Ovary (tissue), 10 donors: ENCODE measurements at places on chromosomes 3 and 15. TPM values are rescaled to one million over a fixed set of nuclear protein-coding genes. Genes with fewer than 3 reads are reported as not detected.

C2CD4B gene
- 0.23 TPM for polyA plus RNA-seq

CNTN6 gene
- polyA plus RNA-seq: 0.04 TPM

CD96 gene
- polyA plus RNA-seq: 0.41 TPM

TEX55 gene
- polyA plus RNA-seq: not detected

MLH1 gene
- 44.3 TPM for polyA plus RNA-seq

GRCh38 chr15:47624503-47624902, 92.8 kb upstream of the SEMA6D start:
- no peak for DNase-seq

GRCh38 chr3:54901906-54902685, 25.8 kb downstream of the LRTM1 start:
- DNase-seq: no peak

DNA sequence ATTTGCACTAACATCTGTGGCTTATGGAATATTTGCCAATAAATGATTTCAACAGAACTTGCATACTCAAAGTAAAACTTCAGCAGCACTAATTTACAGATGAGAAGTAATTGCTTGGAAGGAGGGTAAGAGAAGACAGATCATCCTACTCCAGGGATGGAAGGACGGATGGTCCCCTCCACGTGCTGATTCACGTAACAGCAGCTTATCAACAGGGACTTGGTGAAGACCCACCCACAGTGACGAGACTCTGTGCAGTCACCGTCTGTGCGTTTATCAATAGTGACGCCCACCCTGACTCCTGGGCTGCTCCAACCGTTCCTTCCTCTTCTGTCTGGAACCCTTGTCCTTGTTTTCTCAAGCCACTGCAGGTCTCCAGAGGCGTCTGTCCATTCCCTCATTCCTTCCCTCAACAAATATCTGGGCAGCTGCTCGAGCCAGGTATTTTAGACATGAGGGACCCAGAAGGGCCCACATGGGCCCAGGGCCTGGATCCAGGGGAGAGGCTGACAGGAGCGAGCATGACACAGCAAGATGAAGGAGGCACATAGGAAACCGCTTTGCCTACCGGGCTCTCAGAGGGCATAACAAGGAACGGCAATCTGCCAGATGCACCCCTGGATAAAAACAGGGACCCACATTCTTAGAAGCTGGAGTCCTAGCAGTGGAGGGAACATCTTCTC, 33.3 kb downstream of the PCSK6 start:
- DNase-seq: no peak

- no peak for DNase-seq
Observed at GRCh38 chr15:57761562-57761961, 55.0 kb downstream of the POLR2M start.

DNA sequence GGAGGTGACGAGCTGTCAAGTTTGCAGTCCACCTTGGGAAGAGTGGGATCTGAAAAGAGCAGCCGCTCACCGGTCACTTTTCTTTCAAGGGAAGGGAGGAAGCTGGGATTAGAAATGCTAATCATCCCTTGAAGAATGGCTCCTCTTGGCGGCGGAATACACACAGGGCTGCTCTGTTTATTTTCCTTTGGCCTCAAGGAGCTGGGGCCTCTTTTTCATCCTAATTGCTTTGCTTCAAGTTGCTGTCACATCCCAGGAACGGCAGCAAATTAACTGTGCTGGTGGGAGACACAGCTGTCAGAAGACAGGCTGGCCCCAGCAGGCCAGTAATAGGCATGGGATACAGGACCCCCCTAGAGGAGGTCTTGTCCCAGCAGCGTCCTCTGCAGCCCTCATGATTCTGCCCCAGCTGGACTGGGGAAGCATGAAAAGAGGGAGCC, 6.7 kb downstream of the KBTBD13 start:
- DNase-seq: no peak

DNA sequence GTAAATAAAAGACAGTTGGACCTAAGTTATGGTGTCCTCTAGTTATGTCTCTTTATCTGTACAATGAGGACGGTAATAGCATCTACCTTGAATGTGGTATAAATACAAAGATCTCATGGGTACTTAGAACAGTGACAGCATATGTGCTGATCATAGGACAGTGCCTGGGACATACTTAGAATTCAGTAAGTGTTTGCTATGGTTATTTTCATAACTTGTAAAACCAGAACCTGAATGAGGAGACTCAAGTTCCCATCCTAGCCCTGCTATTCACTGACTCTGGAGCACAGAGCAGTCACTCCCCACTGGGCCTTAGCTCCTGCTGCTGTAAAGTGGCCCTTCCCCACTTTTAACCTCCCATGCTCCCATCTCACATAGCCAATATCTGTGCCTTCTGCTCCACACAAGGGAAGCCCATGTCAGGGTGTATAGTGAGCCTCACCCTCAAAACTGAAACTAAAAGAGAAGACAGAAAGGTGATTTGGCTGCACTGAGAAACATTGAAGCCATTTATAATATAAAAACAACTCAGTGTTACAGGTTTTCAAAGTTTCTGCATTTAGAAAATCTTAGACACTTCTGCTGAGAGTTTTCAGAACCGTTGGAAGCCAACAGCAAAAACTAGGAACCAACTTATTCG, 225.4 kb upstream of the UBE2E2 start:
- no peak for DNase-seq

DNA sequence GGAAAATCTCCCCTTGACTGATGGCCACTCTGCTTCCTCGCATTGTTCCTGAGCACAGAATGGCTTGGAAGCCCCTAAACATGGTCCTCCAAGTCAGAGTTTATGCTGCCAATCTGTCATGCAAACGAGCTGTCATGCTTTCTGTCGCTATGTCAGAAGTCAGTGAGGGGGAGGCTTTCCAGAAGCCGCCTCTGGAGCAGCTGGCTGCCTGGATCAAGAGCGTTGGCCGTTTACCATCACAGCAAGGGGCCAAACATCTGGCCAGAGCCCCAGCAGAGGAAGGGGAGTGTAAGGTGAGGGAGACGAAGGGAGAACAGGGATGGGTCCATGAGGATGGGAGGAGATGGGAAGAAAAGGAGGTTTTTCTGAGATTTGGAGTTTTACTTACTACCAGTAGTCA, 372.6 kb upstream of the NR2F2 start:
- DNase-seq: no peak

DNA sequence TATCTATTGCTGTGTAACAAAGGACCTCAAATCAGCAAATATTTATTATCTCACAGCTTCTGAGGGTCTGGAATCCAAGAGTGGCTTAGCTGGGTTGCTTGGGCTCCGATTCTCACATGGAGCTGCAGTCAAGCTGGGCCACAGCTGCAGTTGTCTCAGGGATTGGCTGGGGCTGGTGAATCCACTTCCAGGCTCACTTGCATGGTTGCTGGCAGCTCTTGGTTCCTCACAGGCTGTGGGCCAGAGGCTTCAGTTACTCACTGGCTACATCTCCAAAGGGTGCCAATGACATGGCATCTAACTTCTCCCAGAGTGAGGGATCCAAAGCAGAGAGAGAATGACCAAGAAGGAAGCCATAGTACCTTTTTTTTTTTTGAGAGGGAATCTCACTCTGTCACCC, 13.9 kb upstream of the SYNM start:
- DNase-seq: no peak

GRCh38 chr3:173411375-173411973, 13.9 kb downstream of the NLGN1 start:
- DNase-seq: peak; percentile 29
